T-helper 1 cell (primary cell): ENCODE measurements at places on chromosomes 11 and 22.

GRCh38 chr11:3086114-3086513 lies 28.9 kb upstream of the CARS1 start:
- no peak for DNase-seq

DNA sequence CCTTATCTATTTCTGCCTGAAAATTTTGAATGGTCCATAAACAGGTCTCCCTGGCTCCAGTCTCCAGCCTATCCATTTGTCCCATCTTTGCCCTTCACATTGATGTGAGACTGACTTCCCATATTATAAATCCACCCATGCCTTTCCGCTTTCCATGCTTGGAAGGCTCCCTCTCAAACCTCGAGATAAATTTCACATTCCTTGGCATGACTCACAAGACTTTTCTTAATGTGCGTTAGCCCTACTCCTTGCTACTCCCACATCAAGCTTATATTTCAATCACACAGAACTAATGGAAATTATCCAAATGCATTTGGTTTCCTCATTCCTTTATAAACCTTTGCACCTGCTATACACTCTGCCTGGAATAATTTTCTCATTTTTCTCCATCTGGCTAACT lies 163.7 kb upstream of the NTM start:
- no peak for DNase-seq

DNA sequence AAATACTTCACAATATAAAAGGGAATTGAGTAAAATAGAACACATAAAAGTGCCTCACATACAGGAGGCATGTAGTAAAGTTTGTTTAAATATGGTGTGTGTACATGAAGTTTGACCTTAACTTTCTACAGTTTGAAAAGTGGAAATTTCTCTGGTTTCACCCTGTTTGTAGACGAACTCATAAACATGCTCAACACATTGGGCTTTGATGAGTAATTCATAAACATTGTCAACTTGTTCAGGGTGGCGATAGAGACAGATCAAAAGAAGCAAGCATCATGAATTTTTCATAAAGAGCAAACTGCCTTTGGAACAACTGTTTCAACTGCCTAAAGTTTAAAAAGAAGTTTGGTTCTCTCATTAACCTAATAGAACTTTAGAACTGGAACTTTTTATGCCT lies 9.1 kb downstream of the SLN start:
- no peak for DNase-seq

- DNase-seq, result no peak
Observed at GRCh38 chr11:75263944-75264349, 23.4 kb downstream of the TPBGL start.

DNA sequence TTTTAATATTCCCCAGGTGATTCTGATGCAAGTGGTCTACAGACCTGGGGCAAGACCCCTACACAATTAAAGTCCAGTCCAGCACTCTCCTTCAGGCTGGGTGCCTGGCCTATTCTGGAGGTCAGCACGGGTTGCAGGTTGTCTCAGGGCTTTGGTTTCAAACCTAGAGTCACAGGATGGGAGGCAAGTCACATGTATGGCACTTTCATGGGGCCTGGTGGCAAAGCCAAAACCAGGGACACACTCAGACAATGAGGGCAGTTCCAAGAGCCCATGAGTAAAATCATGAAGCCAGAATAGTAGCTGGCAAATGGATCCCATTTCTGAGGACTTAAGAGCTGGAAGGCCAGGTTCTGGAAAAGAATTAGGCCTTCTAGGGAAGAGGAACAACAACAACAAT lies 96.6 kb downstream of the KCNC1 start:
- no peak for DNase-seq

DNA sequence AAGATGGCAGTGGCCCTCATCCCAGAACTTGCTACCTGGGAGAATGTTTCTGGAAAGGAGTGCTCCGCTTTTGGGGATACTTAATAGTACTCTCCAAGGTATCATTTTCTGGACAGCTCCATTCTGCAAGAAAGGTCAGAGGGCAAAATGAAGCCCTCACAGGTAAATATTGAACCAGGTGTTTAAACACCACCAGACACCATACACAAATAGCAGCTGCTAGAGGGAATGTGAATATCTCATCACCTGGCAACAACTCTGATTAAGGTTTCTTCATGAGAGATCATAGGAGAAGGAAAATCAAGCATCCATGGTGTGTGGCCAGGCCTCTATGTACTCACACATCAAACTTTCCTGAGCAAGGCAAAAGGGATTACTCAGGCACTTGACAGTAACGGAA lies 226.1 kb upstream of the FAT3 start:
- DNase-seq, result no peak

- DNase-seq, result no peak
Observed at GRCh38 chr11:68828155-68828931, 13.4 kb downstream of the CPT1A start.

GRCh38 chr11:96524475-96524874 lies 134.7 kb downstream of the JRKL start:
- no peak for DNase-seq

GRCh38 chr11:61718621-61719302 lies 33.7 kb upstream of the MYRF start:
- no peak for DNase-seq

DNA sequence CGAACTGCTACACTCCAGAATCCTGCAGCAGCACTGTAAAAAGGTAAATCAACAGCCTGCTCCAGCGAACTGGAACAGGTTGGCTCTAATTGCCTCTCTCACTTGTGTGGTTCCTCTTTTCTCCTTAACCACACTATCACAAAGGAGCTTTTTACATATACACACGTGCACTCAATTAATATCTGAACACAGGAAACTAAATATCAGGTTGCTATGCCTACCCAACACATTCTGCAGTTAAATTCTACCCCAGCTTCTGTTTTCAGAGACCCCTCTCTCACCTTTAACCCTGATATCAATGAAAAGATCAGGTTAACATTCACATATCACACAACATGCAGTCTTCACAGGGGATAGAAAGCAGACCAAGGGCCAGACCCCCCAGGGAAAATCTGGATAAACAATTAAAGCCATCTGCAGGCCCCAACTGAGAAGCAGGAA lies 11.0 kb downstream of the RBFOX2 start:
- no peak for DNase-seq

DNA sequence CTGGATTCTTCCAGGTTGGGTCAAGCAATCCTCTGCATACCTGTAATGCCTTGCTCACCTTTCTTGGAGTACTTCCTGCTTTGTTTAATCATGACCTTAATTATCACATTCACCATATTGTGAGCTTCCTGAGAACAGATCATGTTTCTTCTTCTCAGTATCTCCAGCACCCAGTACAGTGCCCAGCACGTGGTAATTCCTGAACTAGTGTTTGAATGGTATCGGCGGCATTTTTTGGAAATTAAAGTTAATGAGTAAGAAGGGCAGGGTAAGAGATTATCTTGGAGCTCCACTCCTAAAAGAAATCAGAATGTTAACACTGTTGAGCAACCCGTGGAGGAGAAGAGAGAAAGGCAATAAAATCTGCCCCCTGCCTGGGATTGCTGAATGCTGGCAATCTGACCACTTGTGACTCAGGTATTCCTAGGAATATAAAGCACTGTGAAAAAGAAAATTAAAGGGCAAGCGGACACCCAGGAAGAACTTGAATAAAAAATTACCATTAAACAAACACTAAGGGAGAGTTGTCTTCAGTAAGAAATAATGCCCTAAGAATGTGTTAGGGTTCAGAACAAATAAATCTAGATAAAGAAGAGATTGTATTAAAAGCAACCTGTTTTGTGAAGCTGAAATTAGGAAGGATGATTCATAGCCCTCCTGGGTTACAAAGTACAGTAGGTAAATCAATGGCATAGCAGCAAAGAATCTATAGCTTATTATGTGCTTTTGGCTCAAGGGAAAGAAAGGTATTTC lies 92.9 kb downstream of the PDHX start:
- no peak for DNase-seq

DNA sequence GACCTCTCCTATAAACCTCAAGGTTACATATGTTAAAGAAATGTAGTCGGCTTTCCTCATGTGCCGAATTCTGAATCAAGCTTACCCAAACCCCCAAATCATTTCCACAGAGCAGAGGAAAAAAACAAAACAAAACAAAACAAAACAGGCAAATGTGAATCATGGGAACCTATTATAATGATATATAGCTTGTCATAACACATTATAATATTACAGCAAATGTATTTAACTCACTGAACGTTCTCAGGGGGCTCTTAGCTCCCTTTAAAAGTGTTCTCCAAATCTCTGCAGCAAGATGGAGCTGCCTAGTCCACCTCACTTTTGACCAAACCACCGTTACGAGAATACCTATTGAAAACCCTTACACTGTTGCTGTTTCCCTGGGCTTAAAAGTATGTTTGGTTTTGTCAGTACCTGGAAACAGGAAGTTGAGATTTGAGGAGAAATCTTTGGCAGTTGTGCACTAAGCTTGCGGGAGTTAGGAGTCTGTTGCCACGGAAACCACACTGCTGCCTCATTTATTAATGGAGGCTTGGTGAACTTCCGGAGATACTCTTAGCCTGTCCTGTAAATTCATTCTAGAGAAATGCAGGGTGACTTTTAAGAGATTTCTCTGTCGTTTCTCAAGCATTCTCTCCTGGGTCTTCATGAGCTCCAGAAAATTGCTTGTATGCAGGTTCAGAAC lies 167.0 kb upstream of the RASSF10 start:
- DNase-seq, result no peak

DNA sequence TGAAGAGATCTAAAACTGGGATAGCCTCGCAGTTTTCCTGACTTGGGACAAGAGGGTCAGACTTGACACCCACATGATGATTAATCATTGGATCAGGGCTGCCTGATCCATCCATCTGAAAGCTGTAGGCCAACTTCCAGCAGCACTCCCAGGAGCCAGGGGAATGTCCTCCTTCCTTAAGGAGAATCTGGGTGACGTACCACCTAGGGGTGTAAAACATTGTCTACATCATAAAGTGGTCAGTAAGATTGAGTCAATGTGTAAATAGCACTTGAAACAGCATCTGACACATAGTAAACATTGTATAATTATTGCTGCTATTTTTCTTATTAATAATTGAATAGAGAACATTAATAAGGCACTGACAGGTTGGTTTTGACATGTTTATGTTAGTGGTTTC lies 392.8 kb downstream of the JRKL start:
- DNase-seq, result no peak

GRCh38 chr11:61851900-61852295 lies 23.8 kb downstream of the FADS2 start:
- no peak for DNase-seq

GRCh38 chr22:50027639-50028537 lies 15.3 kb upstream of the IL17REL start:
- no peak for DNase-seq

GRCh38 chr22:35384527-35384926 lies 3.6 kb downstream of the HMOX1 start:
- DNase-seq, result no peak

DNA sequence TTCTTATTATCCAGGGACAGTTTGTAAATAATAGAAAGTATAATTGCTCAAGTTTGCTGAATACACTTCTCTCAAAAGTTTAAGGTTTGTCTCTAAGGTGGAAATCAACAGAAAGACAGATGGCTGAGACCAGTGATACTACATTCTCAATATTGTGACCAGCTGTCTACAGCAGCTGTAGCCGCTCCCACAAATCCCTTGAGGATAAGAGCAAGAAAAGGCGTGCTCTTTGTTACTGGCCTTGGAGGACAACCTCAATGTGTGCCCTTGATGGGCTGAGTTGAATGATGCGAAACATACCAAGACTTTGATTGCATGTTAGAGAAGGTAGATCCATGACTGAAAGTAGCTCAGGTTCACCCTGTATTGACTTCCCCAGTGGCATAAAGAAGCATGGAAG lies 6.1 kb downstream of the OR6M1 start:
- no peak for DNase-seq

DNA sequence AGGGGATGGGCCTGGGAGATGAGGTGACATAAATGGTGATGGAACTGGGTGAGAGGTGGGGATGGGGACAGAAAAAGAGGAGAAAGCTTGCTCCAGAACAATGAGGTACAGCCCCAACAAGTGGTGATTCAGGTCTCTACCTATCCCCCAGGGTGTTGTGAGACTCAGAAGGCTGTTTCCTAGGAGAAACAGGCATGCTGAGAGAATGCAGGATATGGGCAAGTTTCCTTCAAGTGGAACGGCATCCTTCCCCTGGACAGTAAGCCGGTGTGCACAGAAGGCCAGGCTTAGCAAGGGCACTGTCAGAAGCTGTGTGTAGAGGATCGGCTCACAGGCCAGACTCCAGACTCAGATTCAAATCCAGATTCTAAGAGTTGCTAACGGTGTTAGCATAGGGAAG lies 34.1 kb upstream of the CRTAM start:
- DNase-seq, result no peak

GRCh38 chr11:34030382-34030781 lies 21.1 kb upstream of the CAPRIN1 start:
- DNase-seq, result no peak

DNA sequence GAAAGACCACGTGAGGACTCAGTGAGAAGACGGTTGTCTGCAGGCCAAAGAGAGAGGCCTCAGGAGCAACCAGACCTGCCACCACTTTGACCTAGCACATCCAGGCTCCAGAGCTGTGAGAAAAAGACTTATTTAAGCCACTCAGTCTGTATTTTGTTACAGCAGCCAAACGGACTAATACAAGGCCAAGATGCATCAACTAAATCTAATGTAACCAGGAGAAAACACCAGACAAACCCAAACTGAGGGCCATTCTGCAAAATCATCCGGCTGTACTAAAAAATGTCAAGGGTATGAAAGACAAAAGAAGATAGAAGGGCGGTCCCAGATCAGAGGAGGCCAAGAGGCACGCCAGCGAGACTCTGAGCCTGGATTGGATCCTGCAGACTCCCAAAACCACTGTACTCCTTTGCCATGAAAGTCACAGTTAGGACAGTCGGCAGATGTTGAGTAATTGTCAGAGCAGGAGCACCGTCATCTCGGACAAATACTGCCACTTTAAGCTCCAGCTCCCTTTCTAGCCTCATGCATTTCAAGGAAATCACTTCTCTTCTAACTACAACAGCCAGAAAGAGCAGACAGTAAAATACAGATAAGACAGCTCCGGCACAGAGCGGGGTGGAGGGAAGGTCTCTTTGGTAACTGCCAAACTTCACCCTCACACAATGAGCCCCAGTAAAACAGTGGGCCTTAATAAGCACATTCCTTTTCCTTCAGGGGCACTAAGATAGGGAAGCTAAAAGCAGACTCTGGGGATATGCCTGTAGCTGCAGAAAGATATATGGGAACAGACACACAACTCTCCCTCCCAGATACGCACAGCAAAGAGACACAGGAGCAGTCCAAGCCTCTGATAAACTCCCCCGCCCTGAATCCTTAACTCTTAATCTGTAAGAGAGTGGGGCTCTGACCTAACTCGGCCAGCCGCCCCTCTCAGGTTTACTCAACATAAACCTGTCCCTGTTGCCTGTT lies 3.5 kb upstream of the ZP1 start:
- no peak for DNase-seq

GRCh38 chr11:47705721-47706120 lies 9.4 kb downstream of the AGBL2 start:
- no peak for DNase-seq
